Sciatic nerve (tissue), 2 donors: ENCODE measurements at places on chromosomes 7 and 10. TPM values are rescaled to one million over a fixed set of nuclear protein-coding genes. Genes with fewer than 3 reads are reported as not detected.

Gene HTR7
- 0.94 TPM for total RNA-seq

- no peak for DNase-seq
These were observed 25.7 kb upstream of the SEC61A2 start for GRCh38 chr10:12103802-12104201.

GRCh38 chr10:103616705-103617601 is 123.4 kb downstream of the NEURL1 start:
- DNase-seq, result peak; percentile 82

Gene C7orf33
- total RNA-seq, result not detected

Gene CTAGE8
- total RNA-seq, result 1.2 TPM

DNA sequence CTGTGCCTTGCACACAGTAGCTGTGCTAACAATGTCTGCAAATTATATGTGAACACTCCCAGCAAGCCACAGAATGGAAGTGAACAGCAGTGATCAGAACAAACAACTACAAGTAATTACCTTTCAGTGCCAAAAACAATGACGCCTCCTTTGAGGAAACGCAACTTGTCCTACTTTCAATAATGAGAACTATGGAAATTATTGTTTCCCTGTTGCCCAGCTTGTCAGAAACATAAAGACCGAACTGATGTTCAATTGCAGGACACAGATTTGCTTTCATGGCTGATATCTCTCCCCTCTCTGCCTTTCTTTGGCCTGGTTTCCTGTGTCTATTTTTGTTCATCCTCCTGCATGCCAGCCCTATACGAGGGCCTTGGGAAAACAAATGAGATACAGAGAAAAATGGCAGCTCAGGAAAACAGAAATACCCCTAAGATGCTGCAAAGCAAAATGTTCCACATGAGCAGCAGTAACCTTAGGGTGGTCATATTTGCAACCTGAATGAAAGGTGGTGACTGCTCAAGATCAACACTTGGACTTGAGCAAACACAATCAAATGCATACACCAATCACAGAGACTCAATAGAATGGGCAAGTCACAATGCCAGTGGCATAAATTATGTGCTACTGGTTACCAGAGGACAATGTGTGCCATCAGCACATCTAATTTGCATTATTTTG is 26.8 kb downstream of the COBL start:
- DNase-seq, result no peak
